Stimulated activated CD4-positive, alpha-beta T cell treated with anti-CD3 and anti-CD28 coated beads, Interleukin-15, amount 100 ng/mL, for 1 hour (primary cell): ENCODE measurements at places on chromosomes 3 and 15.

DNA sequence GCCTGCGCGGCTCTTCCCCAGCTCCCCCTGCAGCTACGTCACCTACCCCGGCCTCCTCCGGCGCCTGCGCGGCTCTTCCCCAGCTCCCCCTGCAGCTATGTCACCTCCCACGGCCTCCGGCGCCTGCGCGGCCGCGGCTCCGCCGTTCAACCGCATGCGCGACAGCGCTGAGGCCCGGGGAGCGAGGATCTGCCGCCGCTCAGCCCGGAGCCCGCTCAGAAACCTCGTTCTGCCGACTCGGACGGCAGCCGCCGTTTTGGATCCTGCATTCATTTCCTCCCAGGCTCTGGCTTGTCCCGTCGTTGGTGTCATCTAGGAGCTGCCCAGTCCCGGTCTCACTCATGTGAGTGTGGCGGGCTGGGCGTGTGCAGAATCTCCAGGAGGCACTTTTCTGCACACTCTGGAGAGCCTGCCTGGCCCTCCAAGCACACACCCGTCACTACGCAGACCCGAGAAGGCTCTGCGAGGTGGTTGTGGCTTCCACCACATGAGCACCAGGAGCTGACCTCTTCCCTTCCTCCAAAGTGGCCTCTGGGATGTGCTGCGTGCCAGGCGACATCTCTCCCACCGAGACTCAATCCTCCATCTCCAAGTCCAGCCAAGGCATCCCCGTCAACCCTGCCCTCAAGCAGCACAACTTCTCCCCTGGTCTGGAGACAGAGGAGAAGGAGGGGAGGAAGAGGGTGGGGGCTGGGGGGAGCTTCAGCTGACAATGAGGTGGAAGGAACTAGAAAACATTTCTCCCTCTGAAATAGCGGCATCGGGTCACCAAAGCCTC lies 165.3 kb downstream of the CHSY1 start:
- no peak for DNase-seq

- no peak for DNase-seq
Observed at GRCh38 chr3:100802126-100802525, 92.8 kb downstream of the TFG start.

DNA sequence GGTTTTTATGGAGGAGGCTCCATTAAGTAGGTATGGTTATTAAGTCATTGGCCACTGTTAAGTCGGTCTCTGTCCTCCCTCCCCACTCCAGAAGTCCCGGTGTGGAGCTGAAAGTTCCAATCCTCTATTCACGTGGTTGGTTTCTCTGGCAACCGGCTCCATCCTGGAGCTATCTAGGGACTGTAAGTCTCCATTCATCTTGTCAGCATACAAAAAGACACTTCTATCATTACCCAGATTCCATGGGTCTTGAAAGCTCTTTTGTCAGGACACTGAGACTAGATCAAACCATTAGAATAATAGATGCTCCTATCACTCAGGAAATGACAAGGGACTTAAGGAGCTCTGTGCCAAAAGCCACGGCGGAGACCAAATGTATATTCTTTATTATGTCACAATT lies 110.3 kb downstream of the PIK3CB start:
- no peak for DNase-seq

GRCh38 chr3:18987862-18988447 lies 160.4 kb upstream of the KCNH8 start:
- DNase-seq, result no peak

DNA sequence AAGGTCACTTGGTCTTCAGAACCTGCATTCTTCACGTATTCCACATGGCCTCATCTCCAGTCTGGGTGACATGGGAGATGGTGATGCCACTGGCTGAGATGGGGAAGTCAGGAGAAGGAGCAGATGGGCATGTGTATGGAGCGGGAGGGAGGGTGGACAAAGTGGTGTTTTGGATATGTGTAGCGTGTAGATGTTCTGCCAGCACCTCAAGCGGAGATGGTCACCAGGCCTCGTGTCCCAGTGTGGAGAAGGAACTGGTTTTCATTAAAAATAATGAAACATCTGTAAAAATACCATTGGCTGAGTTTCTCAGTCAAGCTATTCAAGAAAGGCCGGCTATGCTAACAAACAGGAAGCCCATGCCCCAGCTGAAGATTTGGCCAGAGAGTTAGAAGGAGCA lies 26.2 kb downstream of the LARP6 start:
- no peak for DNase-seq

GRCh38 chr3:46303240-46303639 lies 50.7 kb upstream of the CCR2 start:
- DNase-seq, result no peak

GRCh38 chr3:69767571-69767970 lies 28.3 kb downstream of the MITF start:
- DNase-seq, result no peak

- DNase-seq, result no peak
Observed at GRCh38 chr3:190706582-190706981, 155.9 kb downstream of the GMNC start.

GRCh38 chr3:144770915-144771351 lies 799.3 kb downstream of the DIPK2A start:
- DNase-seq, result no peak

- no peak for DNase-seq
Observed at GRCh38 chr3:64901522-64901885, 213.7 kb upstream of the ADAMTS9 start.

DNA sequence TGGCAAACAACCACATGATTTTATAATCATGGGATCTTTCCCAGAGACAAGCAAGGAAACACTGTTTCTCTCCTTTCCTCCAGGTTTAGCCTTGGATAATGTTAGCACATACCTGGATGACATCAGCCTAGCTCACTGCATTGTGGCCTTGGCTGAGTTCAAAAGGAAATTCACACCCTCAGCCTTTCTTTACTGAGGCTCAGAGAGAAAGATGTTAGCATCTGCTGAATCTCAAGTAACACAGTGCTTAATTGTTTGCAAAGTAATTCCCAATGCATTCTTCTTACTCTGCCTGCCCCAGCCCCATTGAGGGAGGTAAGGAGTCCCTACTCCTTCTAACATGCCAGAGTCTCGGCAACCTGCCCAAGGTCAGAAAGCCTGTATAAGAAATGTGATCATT lies 432.2 kb upstream of the LMCD1 start:
- no peak for DNase-seq

DNA sequence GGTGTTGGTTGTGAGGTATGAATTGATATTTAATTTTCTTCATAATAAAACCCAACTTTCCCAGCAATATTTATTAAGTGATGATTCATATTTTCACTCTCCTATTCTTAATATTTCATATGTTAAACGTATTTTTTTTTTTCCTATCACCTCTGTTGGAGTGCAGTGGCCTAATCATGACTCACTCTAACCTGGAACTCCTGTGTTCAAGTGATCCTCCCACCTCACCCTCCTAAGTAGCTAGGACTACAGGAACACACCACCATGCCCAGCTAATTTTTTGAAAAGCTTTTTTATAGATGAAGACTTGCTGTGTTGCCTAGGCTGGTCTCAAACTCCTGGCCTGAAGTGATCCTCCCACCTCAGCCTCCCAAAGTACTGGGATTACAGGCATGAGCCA lies 8.6 kb downstream of the PARP15 start:
- no peak for DNase-seq

- DNase-seq, result peak; percentile 60
Observed at GRCh38 chr3:128497305-128498126, 4.5 kb upstream of the GATA2 start.

GRCh38 chr3:87792534-87793336 lies 266.1 kb downstream of the CGGBP1 start:
- no peak for DNase-seq

DNA sequence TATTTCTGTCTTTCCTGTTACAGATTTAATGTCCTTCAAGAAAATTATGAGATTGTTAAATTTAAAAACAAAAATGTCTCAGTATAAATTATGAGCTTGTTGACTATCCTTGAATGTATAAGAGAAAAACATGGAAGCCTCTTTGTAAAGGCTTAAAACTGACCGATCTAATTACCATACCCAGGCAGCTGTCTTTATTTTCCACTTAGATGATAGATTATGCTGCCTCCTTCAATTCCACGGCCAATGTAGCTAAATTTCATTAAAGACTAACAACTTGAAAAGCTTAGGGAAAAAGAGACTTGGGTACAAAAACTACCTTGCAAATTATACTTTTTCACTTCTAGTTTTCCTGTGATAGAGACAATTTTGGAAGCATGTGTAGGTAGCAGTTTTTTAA lies 88.3 kb downstream of the ATP10A start:
- no peak for DNase-seq

DNA sequence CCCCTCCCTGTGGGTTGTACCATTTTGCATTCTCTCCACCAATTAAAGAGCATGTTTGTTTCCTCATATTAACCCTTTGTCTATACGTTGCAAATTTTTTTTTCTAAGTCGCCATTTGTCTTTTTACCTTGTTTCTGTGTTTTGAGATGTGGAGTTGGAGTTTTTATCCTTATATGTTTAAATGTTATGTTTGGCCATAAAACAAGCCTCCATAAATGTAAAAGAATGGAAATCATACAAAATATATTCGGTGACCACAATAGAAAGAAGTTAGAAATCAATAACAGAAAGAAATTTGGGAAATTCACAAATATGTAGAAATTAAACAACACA lies 29.2 kb downstream of the LRRK1 start:
- DNase-seq, result no peak

DNA sequence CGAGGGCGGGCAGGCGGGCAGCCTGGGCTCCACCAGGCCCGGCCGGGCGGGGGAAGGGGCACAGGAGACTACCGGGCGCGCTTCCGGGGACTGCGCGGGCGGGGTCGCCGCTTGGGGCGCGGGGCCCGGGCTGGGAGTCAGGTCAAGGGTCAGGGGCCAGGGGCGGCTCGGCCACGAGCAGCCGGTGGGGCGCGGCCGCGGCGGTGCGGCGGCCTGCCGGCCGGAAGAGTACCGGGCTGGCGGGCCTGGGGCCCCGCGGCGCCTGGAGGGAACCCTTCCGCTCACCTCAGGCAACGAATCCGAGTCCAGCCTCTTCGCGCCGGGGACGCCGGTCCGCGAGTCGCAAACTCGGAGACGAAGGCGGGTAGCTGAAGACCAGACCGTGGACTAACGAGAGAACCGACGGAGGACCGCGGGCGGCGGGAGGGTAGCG lies 225 bp downstream of the RHOA start:
- peak; percentile 13 for DNase-seq

GRCh38 chr15:61879219-61879618 lies 181.0 kb downstream of the VPS13C start:
- DNase-seq, result no peak

DNA sequence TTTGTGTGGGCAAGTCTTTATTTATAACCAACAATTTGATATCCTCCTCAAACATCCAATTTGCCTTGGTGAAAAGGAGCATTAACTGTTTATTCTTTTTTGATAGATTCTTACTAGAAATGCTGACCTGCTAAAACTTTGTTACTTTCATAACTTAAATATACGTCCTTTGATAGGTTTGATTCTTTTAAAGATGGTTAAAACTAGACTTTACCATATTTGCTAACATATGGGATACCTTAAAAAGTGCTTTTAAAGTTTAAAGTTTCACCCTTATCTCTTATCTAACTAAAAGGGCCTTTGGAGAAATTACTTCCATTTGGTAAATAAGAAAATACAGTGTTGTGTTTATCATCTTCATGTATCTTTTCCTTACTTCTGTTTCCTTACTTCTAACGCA lies 266.6 kb upstream of the UBE2E1 start:
- no peak for DNase-seq

DNA sequence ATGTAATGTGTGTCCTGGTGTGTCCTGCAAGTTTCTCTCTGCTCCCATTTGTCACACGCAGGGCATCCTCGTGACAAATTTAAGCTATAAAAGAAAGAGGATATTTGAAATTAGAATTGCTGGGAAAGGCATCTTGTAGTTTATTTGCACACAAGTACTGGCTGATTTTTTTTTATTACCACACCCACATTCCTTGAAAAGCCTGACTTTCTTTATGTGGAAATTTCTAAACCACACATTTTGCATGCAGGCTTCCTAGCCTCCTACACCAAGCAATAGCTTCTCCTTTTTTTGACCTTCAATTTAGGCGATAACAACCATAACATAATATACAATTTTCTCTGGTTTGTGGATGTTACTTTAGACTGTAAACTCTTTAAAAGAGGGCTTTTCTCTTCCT lies 126.1 kb downstream of the SERPINI1 start:
- DNase-seq, result no peak

DNA sequence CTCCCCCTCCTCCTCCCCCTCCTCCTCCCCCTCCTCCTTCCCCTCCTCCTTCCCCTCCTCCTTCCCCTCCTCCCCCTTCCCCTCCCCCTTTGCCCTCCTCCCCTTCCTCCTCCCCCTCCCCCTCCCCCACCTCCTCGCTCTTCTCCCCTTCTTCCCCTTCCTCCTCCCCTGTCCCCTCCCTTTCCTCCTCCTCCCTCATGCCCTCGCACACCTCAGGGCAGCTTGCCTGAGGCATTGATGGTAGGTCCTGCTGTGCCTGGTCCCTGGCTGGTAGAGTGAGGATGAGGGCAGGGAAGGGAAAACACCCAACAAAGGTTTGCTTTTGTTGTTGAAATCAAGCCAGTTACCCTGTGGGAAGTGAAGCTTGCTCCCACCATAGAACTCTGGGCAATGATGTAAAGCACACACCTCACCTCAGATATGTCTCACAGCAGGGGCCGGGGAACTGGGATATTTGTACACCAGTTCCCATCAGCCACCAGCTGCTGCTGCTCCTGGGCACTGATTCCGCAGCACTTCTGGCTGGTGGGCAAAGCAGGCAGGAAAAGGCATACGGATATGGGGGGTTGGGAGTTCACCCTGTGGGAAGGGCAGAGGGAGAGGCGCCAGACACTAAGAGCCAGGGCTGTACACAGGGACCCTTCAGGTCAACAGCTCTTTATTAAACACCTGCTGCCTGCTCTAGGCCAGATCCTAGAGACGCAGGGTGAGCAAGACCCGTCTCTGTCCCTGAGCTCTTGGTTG lies 13.8 kb downstream of the ISG20 start:
- DNase-seq, result no peak

GRCh38 chr15:63805993-63806980 lies 27.5 kb downstream of the HERC1 start:
- peak; percentile 5 for DNase-seq

DNA sequence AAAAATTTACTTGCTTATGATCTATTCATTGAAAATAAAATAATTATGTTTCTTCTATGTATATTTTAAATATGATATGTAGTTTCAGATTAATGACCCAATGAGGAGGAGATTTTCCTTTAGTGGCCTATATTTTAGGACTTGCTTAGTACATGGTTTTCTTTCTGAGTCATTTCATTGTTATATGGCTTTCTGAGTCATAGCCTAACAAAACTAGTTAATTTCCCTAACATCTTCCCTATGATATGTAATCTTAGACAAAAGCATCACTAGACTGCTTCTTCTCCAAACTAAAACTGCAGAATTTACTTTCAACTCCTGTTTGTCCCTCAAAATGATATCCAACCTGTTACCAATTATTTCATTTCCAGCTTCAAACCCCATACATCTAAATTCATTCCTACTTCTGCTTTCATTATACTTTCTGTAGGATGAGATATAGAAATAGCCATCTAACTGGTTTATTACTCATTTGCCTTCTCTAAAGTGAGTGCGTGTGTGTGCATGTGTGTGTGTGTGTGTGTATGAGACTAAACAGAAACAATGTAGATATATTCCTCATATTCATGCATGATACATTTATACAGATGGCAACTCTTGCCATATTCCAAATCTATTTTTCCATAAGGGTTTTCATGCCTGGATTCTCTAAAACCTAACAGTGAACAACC lies 915.0 kb upstream of the GBE1 start:
- DNase-seq, result no peak

GRCh38 chr3:51176923-51177322 lies 208.2 kb upstream of the MANF start:
- no peak for DNase-seq

GRCh38 chr3:10473581-10474274 lies 31.7 kb downstream of the ATP2B2 start:
- no peak for DNase-seq

GRCh38 chr3:72181251-72181650 lies 396.3 kb upstream of the PROK2 start:
- no peak for DNase-seq
